ENCODE measurements at places on chromosomes 12 and 14. TPM values are rescaled to one million over a fixed set of nuclear protein-coding genes. Genes with fewer than 3 reads are reported as not detected.

The SERPINA9 gene
- polyA plus RNA-seq = not detected

GRCh38 chr12:130500835-130501330 is 163.2 kb downstream of the PIWIL1 start:
- DNase-seq = no peak

GRCh38 chr12:70948976-70949336 is 28.4 kb upstream of the PTPRR start:
- no peak for DNase-seq

The PTGR2 gene
- 33.3 TPM for polyA plus RNA-seq

GRCh38 chr12:3303410-3304136 is 187.4 kb upstream of the PRMT8 start:
- no peak for DNase-seq

The PIANP gene
- polyA plus RNA-seq = 0.18 TPM

- no peak for DNase-seq
Measured at GRCh38 chr12:28844718-28845117, 304.4 kb upstream of the FAR2 start.

The OTUB2 gene
- 0.18 TPM for polyA plus RNA-seq

DNA sequence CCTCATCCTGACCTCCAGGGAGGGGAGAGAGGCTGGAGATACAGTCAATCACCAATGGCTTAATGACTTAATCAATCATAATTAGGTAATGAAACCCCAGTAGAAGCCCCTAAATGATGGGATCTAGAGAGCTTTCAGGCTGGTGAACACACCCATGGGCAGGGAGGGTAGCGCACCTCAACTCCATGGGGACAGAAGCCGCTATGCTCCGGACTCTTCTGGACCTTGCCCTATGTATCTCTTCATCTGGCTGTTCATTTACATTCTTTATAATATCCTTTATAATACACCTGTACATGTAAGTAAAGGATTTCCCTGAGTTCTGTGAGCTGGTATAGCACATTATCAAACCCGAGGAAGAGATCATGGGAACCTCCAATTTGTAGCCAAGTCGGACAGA is 205.9 kb downstream of the STXBP6 start:
- DNase-seq = no peak

The OVCH1 gene
- 0.07 TPM for polyA plus RNA-seq

- no peak for DNase-seq
Measured at GRCh38 chr14:53916239-53916638, 40.4 kb downstream of the BMP4 start.

The CLEC2D gene
- polyA plus RNA-seq = 3.1 TPM

GRCh38 chr12:124025661-124026060 is 52.6 kb downstream of the ZNF664 start:
- no peak for DNase-seq

The OR6C2 gene
- not detected for polyA plus RNA-seq

GRCh38 chr14:31962920-31963319 is 114.2 kb upstream of the ARHGAP5 start:
- DNase-seq = no peak

DNA sequence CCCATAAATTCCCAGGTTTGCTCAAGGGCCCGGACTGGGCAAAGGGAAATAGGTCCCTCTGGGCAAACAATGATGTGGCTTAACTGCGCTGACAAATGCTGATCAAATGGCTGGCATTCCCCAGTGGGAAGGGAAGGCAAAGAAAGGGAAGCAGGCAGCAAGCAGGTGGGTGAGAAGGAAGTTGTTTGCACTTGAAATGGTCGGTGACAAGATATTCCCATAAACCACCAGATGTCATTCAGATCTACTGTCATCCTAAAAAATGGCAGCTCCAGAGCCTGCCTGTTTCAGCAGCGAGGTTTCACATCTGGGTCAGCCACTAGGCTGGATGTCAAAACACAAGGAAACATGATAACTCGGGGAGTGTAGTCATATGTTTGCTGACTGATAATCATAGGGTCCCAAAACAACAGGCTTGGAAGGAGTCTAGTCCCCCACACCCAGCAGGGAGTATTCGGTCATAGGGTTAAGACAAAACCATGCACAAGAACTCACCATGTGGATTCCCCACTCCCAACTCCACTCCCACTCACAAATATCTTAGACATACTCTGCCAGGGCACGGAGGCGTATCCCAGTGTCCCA is 37.9 kb upstream of the MDM1 start:
- DNase-seq = no peak

The LRFN5 gene
- polyA plus RNA-seq = 0.23 TPM

- no peak for DNase-seq
Measured at GRCh38 chr14:91961297-91962220, 14.1 kb upstream of the FBLN5 start.

The NUAK1 gene
- 10.0 TPM for polyA plus RNA-seq

GRCh38 chr12:132063491-132063890 is 80.6 kb downstream of the DDX51 start:
- DNase-seq = no peak

The KLRB1 gene
- 0.18 TPM for polyA plus RNA-seq

The EFS gene
- 6.2 TPM for polyA plus RNA-seq

DNA sequence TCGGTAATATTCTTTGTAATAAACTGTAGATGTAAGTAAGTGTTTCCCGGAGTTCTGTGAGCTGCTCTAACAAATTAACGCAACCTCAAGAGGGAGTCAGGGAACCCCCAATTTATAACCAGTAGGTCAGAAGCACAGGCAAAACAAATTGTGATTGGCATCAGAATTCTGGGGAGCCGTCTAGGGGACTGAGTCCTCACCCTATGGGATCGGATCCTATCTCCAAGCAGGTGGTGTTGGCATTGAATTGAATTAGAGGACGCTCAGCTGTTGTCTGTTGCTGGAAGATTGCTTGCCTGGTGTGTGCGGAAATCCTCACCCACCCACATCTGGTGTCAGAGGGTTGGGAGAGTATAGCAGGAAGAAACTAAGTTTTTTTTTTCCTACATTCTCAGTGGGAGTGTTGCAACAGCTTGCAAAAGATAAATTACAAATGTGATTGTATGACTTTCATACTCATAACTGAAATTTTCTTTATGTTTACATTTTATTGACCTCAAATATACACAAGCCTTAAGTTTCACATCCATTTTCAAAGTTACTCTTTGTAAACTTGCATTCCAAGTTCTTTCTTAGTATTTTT is 5.5 kb downstream of the TMEM52B start:
- no peak for DNase-seq

DNA sequence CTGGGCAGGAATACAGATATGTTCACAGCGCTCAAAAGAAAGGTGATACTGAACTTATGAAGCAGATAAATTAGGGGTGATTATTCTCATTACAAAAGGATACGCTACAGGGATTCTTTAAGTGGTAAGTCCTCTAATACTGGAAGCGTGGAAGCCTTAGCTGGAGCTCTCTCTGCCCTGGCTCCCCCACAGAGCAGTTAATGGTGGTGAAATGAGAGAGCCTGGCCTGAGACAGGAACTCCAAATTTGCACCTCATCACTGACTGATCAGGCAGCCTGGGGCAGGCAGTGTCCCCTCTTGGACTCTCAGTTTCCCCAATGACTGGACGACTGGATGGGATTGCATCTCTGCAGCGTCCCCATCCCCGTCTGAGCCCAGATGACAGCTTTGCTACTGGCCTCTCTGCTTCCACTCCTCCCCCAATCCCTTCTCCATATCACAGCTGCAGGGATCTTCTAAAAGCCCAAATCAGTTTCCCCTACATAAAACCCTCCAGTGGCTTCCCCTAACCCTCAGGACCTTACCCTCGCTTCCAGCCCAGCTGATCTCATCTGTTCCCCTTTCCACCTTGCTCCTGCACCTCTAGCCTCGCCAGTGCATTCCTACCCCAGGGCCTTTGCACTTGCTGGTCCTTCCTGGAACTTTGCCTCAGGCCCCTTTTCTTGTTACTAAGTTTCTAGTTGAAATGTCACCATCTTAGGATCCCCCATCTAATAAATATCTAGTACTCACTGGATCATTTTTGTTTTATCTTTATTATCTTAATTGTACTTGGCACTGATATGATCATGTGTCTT is 171.7 kb upstream of the LHX5 start:
- DNase-seq = no peak

GRCh38 chr12:77800501-77800900 is 30.2 kb upstream of the NAV3 start:
- no peak for DNase-seq

The DCN gene
- polyA plus RNA-seq = 764 TPM

The FBXO33 gene
- 4.0 TPM for polyA plus RNA-seq

GRCh38 chr14:94660306-94660946 is 48.2 kb downstream of the SERPINA3 start:
- no peak for DNase-seq

The CRADD gene
- polyA plus RNA-seq = 32.3 TPM

GRCh38 chr12:125303337-125303736 is 238.1 kb downstream of the AACS start:
- no peak for DNase-seq

DNA sequence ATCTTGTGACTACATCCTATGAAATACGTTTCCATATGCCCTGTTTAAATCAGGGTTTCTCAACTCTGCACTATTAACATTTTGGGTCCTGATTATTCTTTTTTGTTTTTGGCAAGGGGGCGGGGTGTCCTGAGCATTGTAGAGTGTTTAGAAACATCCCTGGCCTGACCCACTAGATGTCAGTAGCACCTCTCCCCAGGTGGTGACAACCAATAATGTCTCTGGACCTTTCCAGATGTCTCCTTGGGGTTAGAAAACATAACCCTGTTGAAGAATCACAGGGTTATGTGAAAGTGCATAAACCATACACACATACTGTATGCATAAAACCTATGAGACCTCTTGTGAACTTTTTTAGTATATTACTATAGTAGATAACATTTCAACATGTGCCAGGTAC is 1.4 kb downstream of the ACAD10 start:
- DNase-seq = no peak

DNA sequence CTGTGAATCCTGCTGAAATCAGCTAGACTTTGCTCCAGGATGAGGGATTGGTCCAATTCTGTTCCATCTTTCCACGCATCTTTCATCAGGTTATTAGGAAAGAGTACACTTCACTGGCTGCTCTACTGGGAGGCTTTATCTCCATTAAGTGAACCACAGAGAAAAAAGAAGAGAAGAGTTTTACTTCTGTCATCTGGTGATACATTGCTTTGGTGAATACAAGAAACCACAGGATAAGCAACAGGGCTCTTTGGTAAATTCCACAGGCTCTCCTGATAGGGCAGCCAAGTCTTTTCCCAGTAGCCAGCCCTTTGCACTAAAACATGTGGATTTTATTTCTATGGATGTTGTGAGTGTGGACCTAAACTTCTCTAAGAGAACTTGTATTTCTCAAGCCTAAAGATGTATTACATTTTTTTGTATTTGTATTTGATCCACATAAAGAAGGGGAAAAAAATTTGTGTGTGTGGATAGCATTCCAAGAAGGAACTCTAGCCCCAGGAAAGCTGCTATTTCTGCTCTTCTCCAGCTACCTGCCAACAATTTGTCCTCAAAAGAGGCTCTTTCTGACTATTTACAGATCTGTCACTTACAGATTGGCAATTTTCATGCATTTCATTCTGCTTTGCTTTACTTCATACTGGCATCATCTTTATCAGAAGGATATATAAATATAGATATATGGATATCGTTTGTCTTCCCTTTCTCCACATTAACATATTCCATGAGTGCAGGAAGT is 1117.6 kb upstream of the TMEM132C start:
- DNase-seq = no peak

DNA sequence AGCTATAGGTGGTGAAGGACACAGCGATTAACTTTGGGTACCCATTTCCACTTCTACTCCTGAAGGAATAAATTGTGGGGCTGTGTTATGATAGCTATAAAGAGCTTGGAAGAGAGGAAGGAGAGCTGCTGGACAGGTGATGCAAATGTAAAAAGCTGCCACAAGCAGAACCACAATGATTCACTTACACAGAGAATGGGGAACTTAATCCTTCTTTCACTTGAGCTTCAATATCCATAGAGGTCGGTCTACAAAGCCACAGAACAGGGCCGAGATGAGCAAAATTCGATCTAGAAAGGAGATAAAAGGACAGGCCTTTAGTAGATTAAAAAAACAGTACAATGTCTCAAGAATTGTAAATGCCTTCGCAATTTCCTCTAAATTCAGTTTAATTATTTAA is 831.1 kb downstream of the LRFN5 start:
- DNase-seq = no peak

- peak; percentile 65 for DNase-seq
Measured at GRCh38 chr12:54596526-54596946, 8.1 kb upstream of the PPP1R1A start.

DNA sequence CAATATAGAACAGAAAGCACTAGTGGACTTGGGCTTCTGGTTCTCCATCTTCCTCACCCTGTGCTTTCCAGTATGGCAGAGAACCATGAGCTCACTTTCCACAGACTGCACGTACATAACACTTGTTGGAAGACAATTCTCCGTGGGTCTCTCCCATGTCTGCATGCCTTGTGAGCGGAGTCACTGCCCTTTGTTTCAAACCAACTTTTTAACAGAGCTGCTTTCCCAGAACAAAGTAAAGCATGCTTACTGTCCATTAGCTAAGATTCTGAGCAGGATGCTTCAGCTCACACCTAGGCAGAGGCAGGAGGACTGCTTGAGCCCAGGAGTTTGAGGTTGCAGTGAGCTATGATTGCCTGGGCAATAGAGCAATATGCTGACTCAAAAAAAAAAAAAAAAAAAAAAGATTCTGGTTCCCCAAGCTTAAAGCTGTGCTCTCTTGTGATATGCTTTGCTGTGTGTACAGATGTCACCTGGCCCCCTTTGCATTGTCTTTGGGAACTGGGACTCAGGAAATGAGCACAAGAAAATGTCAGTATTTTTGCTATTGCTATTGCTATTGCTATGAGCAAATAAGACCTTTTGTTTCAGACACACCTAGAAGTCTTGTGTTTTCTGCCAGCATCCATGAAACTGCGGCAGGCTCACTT is 54.6 kb upstream of the PTGR2 start:
- no peak for DNase-seq

DNA sequence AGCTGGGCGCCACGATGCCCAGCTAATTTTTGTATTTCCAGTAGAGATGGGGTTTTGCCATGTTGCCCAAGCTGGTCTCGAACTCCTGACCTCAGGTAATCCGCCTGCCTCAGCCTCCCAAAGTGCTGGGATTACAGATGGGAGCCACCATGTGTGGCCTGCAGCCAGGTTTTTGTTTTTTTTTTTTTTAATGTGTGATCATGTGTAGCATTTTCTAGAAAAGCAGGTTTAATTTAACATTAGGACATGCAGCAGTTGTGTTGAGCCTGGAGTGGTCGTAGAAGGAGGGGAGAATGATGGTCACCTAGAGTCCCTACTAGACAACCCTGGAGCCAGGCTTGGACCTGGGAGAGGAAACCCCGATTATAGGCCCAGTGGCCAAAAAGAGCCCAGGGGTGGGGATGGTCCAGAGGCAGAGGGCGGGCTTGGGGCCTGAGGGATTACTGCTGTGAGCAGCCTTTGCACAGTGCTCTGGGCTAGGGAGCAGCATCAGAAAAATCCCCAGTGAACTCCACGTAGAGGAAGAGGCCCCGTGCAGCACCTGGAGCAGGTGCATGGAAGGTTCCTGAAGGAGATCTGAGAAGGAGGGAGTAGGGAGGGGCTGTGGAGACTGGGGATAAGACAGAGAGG is 13.6 kb downstream of the DLK1 start:
- no peak for DNase-seq

GRCh38 chr14:77924141-77924948 is 124.4 kb downstream of the ADCK1 start:
- no peak for DNase-seq

Measured in right cardiac atrium (tissue), 5 donors.